ENCODE measurements at places on chromosomes 12 and 14.

GRCh38 chr14:61153431-61153830, 127.7 kb downstream of the TMEM30B start:
- no peak for DNase-seq

DNA sequence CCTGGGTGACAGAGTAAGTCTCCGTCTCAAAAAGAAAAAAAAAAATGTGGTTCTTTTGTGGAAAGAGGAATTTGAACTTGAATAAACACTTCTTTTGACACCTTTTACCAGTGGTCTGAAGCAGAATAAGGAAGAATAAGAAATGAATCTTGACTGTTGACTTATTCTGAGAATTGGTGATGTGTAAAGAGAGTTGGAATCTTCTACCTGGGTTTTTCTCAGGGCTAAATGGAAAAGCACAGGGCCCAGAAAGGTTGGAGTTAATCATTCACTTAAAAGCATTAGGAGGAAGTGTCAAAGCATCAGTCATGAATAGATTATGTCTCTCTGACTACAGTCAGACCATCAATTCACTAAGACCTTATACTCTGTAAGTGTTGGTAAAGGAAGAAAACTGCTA, 13.9 kb downstream of the PNMA1 start:
- no peak for DNase-seq

- no peak for DNase-seq
These were observed 47.9 kb upstream of the NTF3 start for GRCh38 chr12:5384015-5384414.

DNA sequence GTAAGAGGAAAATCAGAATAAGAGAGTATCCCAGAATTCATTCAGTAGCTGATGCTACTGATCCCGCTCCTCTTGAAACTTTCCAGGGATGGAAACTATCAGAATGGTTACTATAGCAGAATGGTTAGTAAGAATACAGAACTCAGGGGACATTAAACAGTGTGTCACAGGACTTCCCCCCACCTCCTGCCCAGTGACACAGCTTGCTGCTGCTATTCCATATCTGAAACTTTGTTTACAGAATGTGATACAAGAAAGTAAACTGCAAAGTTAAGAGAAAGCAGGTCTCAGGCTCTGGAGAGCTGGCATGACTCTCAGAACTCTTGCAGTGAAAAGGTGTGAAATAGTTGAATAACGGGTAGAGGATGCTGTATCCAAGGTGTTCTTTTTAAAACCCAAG, 3.4 kb downstream of the SPX start:
- no peak for DNase-seq

DNA sequence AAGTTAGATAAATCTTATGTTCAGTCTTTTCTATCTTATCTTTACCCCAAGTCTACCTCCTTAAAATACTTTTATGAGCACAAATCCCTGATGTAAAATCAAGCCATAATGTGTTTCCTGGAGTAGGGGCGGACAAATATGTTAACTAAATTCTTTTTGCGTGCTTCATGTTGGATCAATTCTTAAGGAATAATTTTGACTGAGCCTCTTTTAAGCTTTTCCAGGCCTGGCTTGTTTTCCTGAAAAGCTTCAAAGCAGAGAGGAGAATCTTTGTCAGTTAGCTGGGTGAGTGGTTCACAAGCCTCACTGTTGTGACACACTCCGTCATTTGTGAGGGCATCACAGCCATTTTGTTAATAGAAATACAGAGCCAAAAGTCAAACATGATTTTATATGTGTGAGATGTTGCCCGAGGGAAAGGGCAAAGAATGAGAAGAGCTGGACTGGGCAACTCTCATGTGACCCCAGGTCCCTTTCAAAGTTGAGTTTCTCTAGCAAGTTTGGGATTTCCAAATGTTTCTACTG, 468.9 kb downstream of the RGS6 start:
- DNase-seq, result no peak

- no peak for DNase-seq
These were observed 54.6 kb upstream of the USP44 start for GRCh38 chr12:95605875-95606274.

DNA sequence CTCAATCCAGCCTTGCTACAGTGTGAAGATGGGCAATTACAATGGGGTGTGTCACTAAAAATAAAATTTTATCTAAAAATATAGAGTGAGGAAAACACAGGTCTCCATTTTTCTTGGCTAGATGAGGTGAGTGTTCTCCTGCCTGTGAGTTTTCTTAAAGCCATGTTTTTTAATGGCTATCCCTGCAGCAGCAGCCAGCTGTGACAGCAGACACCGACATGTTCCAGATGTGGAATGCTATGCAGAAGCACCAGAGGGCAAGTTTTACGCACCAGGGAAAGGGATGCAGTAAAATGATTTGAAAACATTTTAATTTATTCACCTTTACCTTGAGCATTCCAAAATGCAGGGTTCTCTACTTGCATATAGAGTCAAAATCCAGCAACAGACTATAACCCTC, 577.0 kb upstream of the STXBP6 start:
- no peak for DNase-seq

DNA sequence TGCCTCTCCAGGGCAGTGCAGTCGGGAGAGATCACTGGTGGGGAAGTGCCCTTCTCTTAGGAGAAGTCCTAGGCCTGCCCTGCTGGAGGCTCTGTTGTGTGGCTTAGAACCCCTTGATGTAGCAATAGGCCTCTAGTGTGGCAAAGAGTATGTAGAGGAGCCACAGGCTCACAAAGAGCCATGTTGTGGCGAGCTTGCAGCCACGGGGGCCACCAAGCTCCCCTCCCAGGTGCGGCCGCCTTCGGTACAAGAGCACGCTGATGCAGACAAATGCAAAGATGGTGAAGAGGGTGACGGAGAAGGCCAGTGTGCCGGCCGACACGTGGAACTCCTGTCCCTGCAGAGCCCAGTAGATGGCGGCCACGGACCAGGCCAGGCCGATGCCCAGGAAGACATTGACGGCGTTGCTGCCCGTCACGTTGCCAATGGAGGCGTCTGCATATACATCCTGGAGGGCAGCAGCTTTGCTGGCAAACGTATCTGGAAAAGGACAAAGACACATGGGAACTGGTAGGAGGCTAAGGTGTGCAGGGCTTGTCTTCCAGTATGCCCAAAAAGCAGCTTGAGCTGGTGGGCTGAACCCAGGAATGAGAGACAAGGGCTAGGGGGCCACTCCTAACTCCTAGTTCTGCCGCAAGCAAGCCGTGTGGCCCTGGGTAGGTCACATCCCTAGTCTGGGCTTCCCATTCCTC, 142.8 kb downstream of the SLC8A3 start:
- DNase-seq, result peak; percentile 81

- no peak for DNase-seq
These were observed 82.7 kb upstream of the SFSWAP start for GRCh38 chr12:131628023-131628740.

DNA sequence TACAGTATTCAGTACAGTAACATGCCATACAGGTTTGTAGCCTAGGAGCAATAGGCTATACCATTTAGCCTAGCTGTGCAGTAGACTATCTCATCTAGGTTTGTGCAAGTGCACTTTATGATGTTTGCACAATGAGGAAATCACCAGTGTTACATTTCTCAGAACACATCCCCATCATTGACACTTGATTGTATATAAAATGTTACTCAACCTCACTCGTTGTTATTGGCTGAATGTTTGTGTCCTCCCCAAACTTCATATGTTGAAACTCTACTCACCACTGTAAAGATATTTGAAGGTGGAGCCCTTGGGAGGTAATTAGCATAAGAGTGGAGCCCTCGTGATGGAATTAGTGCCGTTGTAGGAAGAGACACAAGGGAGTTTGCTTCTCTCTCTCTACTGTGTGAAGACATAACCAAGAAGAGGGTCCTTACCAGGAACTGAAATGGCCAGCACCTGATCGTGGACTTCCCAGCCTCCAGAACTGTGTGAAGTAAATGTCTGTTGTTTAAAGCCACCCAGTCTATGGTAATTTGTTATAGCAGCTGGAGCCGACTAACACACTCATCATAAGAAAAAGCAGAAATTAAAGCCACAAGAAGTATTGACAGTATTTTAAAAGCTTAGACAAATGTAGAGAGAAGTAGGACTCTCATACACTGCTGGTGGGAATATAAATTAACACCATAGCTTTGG, 3.2 kb upstream of the MED13L start:
- DNase-seq, result no peak

DNA sequence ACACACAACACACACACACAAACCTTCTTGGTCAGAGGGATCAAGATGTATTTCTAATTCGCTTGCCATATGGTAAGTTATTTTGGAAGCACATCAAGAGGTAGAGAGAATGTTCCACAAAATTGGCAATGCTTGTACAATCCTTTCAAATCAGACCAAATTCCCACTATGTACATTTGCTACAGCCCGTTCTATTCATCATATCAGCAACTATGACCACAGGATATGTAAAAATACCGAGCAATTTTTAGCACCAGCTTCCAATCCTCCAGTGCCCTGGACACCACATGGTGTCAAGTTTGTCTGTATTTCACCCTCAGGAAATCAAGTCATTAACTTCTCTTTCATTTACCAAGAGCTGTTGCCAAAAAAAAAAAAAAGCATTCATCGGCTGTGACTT, 21.2 kb downstream of the TBX5 start:
- DNase-seq, result no peak

DNA sequence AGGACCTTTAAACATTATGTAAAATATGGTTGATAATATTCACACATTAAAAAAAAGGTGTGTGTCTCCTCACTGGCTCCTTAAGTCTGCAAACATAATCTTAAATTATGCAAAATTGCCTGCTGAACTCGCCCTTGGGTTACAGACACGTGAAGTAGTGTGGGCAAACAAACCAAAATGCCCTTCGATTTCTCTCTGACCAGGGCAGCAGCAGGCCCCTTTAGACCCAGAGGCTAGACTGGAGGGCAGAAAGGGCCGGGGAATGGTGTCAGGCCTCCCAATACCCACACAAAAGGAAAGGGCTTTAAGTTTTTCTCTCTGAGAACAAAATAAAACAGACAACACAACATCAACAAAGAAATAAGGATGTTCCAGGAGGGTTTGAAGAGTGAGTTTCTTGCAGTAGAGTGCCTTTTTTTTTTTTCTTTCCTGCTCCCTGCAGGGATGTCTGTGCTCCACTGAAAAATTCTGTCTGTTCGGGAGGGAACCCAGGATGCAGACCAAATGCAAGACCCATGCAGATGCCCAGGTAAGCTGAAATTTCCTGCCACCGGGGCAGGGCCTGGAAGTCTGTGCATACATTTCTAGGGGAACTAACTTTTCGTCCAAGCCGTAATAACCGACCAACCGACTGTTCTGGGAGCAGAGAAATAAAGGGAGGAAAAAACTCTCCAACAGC, 1.7 kb downstream of the TBX3 start:
- DNase-seq, result no peak

GRCh38 chr12:113702836-113703235, 231.2 kb upstream of the LHX5 start:
- DNase-seq, result no peak

DNA sequence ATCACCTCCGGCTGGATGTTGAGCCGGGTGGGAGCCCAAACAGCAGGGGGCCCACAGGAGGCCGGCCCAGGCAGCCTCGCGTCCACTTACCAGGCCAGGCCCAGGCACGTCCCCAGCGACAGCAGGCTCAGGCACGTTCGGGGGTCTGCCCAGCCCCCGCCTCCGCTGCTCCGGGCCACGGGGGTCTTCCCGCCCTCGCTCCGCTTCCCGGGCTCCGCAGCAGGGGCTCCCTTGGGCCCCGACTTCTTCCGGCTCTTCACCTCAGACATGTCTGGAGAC, 216 bp downstream of the IKBIP start:
- DNase-seq, result no peak

DNA sequence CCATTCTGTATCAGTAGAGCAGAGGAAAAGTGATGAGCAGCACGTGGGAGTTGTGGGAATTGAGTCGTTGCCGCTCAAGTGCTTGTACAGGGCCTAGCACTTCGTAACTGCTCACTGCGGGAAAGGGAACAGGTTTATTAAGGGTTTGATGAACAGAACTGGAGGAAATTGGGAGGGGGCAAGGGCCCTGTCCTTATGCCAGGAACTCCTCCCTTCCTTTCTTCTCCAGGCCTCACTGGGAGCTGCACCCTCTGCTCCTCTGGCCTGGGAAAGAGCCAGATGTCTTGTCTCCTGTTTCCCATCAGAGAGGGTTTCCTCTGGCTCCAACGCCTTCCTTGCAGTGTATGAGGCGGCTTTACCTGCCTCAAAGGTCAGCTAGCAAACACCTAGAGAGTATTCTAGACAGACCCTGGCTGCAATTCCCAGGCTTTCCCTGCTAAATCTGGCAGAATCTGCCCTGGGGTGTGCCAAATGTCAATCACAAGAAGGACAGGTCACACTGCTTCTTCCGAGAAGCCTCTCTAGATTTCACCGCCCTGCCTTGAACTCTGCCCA, 78.4 kb downstream of the NTF3 start:
- no peak for DNase-seq

DNA sequence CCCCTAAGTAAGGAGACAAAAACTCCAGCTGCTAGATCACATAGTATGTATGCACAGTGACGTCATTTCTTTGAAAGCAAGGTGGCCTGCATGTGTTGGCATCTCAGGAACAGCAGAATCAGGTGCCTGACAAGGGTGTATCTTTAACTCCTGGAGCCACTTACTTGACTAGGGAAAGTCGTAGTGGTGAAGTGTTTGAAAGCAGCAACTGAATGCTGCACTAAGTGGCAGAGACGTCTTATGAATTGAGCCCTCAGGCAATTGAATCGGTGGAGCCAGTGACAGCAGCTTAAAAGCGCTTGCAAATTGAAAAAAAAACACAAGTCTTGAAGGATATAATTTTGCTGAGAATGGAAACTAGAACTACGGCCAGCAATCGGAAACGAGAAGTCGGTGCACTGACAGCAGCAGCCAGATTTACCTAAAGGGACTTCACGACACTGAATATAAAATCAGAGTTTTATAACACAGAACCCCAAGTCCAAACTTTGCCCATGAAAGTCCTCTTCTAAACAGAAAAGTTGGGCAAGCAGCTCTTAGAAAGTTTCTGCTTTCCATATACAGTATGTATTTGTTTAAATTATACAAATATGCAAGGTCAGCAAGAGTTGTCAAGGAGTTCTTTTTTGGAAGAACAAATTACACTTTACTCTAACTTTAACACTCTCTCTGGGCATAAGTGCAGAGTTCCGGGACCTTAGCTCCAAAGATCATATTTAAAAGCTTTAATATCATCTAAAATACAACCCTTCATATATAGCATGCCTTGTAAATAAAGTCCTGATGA, 1.1 kb downstream of the IGF1 start:
- DNase-seq, result no peak

GRCh38 chr12:91871751-91872150, 273.9 kb downstream of the BTG1 start:
- DNase-seq, result no peak

All from AG08396 (cell line).